Amniotic stem cell (primary cell): ENCODE measurements at places on chromosomes 5 and 9.

GRCh38 chr9:113633782-113634595, 170.5 kb downstream of the RGS3 start:
- no peak for DNase-seq

GRCh38 chr5:54086191-54086590, 224.2 kb downstream of the ARL15 start:
- DNase-seq, result no peak

GRCh38 chr5:83472508-83473345, 1.2 kb downstream of the VCAN start:
- peak; percentile 57 for DNase-seq

DNA sequence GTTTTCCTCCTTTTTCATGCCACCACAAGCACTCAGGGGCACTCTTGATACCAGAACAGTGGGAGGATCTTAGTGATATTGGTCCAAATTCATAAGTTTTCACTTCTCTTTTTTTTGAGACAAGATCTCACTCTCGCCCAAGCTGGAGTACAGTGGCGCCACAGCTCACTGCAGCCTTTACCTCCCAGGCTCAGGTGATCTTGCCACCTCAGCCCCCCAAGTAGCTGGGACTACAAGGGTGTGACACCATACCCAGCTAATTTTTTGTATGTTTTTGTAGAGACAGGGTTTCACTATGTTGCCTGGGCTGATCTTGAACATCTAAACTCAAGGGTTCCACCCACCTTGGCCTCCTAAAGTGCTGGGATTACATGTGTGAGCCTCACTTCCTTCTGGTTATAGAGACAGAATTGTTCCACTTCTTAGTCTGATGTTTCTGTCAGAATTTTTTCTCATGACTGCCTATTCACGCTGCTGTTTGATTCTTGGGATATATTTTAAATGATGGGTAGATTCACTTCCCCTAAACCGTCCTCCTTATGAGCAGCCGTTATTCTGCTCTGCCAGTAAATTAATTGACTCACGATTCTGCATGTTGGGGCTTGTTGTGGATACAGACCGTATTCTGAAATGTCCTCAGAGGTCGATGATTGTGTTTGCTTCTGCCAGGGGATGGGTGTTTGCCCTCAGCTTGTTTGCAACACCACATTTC, 30.8 kb downstream of the MTAP start:
- DNase-seq, result no peak
